ENCODE measurements at places on chromosomes 6 and 20.

- no peak for DNase-seq
Observed at GRCh38 chr6:128379577-128379976, 140.8 kb downstream of the PTPRK start.

DNA sequence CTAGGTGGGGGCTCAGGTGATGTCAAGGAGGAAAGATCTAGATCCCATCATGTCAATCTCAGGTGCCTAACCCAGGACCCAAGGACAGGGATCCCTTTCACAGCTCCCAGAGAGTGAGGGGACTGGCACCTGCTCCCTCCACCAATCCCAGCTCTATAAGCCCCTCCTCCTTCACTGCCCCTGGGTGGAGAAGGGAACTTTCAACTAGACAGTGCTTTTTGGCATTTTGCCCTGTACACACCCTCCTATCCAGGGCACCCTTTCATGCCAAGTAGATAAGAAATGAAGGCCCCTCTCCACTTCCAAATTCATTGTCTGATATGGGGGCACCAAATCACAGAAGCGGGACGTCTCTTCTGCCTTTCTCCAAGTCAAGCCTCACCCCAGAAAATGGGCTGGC is 61.6 kb downstream of the MDGA1 start:
- no peak for DNase-seq

DNA sequence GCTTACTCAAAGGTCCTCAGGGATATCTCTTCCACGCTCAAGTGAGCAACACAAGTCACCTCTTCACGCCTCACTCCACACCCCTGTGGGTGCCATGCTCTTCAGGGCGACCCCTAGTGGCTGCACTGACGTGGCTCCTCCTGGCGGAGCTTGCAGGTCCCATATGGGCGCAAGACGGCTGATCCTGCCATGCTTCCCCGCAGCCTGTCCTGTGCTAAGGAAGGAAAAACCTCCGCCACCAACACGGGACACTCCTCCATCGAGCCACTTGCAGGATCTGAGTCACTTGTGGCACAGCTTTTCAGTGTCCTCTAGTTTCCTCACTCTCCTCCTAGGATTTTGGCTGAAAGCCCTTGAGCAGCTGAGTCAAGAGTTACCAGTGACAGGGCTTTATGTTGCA is 90.7 kb downstream of the KHDC1L start:
- DNase-seq = no peak

- no peak for DNase-seq
Observed at GRCh38 chr6:168179702-168180382, 100.8 kb upstream of the FRMD1 start.

DNA sequence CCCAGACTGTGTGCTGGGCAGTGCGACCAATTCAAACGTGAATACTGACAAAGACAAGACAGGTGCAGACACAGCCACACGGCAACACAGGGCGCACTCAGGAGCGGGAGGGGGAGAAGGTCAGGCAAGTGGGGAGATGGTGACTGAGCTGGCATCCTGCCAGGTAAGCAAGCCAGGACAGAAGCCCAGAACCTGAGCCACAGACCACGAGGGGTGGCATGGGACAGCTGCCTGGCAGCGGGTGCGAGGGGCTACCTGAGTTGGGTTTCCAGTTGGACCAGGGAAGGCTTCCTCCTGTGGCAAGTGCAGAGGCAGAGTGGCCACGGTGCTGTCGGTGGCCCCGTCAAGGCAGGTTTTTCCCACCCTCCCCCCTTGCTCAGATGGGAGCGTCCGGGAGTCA is 215.2 kb upstream of the ARID1B start:
- no peak for DNase-seq

DNA sequence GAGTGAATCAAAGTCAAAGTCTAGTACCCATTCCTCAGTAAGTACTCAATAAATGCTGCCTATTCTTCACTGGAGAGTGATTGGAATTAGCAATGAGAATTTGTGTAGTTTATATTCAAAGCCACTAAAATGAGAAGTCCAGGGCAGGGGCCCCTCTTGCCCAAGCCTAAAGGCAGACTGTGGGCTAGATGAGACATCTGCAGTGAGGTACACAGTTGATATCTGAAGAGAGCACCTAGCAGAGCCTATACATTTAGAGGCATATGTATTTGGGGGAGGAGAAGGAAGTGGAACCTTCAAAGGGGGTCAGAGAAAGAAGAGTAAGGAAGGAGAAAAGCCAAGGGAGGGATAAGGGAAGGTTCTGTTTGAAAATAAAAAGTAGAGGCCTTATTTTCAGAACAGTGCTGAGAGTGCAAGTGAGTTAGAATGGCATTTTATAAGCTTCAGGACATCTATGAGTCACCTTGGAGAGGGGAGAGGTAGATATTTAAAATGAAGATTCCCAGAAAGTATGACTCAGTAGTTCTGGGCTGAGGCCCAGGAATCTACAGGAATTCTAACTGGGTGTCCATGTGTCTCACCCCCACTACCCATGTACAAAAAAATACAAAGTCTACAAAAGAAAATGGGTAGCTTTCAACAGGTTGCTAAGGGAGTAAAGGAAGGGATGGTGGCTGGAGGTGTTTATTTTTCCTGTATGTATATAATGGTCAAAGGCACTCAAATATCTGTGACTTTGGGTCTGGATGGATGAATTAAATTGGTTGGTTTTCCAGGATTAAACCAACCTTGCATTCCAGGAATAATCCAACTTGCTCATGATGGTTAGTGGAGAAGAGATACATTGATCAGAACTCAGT is 135.1 kb downstream of the ZFP64 start:
- peak; percentile 14 for DNase-seq

DNA sequence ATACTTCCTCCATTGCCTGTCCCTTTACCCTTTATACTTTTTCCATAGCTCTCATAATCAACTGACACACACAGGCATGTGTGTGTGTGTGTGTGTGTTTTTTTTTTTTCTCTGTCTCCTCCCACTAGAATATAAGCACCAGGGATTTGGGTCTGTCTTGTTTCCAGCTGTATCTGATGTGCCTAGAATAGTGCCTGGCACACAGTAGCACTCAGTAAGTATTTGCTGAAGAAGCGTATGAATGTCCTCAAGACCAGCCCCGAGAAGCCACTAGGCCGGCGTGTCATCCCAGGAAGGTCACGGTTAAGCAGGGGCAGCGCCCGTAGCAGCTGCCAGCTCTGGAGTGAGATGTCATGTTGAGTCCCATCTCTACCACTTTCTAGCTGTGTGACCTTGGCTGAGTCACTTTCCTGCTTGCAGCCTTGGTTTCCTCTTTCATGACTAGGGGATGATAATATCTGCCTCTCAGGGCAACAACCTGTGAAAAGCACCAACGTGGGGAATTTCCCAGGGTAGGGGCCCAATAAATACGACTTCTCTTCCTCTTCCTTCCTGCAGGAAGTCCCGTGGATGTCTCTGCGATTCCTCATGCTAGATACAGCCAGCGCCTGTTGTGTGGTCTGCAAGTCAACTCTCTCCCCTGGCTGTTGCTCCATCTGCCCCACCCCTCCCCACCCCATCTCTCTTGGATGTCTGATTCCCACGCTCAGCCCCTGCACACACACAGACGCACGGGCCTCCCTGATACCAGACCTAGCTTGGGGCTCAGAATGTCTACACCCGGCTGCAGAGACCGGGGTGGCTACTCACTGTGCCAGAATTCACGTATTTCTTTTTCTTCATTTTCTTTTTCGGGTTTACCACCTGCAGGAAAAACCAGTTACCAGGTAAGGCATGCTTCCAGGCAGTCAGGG is 58.1 kb downstream of the RAB44 start:
- no peak for DNase-seq

DNA sequence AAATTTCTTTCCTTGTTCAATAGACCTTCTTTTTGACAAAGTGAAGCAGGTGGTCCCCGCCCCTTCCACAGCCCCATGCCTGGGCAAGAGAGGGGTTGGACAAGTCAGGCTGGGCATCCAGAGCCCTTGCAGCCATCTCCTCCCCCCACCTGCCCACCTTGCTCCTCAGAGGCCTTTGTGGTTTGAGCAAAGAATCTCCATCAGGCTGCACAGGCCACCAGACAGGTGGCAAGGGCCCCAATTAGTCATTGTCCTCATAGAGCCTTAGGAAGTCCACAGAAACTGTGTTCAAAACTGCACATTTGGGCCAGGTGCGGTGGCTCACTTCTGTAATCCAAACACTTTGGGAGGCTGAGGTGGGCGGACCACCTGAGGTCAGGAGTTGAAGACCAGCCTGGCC is 1.5 kb upstream of the MAPK13 start:
- DNase-seq = no peak

GRCh38 chr6:88490908-88491264 is 324.7 kb upstream of the CNR1 start:
- no peak for DNase-seq

GRCh38 chr20:59138114-59138748 is 25.4 kb upstream of the ZNF831 start:
- DNase-seq = no peak

- DNase-seq = no peak
Observed at GRCh38 chr20:4947817-4948559, 53.3 kb downstream of the SLC23A2 start.

GRCh38 chr6:85449818-85450759 is at the start of gene NT5E:
Gene NT5E, plus strand, starts transcription at chr6:85450083. Its CDS starts 57 bp downstream, at chr6:85450140.
- DNase-seq = no peak

- DNase-seq = no peak
Observed at GRCh38 chr6:168999392-168999791, 254.3 kb downstream of the THBS2 start.

- no peak for DNase-seq
Observed at GRCh38 chr6:81194374-81194773, 558.1 kb downstream of the TENT5A start.

GRCh38 chr6:133062696-133063306 is 178.4 kb upstream of the EYA4 start:
- no peak for DNase-seq

DNA sequence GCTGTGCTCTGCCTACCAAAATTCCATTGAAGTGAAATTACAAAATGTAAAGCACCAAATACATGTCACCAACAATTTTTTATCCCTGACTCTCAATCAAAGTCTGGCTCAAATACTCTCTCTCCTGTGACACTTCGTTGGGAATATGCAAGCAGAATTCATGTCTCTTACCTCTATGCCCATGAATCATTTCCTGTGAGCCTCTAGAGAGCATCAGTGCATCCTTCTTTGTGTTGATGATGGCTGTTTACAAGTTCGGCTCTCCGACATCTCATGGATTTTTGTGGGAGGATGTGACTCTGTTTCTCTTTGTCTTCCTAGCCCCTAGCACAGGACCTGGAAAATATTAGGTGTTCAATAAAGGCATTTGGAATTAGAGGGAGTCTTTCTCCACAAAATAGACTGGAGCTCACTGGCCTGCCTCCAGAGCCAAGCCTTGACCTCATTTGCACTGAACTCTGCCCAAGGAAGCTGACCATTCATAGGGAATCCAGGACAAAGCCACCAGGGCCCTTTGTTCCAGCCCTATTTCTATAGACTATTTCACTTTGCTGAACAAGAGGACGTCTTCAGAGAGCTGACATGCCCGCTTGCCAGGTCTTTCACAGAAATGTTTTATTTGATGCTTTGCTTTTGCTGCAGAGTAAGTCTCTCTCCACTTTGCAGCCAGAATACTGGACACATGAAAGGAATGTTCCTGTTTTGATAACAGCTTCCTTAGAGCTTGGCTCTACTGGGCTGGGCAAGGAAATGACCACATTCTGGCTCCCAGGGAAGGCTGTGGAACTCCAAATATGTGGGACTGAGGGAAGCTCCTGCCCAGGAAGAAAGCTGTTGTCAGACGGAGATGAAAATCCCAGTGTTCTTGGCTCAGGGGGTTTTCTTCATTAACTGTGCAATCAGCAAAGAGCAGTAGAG is 194.5 kb upstream of the CDYL start:
- peak; percentile 40 for DNase-seq

DNA sequence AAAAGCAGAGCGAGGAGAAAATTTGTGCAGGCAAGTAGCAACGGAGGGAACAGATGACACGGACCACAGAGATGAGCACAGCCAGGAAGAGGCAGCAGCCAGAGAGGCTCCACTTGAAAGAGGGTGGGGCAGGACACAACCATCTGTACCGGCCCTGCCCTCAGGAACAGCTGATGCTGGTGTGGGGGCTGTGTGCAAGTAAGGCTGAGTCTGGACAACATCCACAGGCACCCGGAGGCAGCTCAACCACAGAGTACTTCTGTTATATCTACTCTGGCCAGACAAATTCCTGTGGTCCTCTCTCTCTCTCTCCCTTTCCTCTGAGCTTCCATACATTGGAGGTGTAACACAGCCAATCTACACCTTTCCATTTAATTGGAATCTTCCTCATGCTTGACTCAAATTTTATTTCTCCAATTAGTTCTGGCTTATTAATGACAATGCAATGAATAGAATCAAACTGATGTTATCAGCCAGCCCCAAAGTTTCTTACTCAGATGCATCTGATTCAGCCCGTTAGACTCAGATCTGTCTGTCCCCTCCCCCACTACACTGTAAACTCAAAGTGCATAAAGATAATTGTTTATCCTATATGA is 24.9 kb downstream of the KIF13A start:
- DNase-seq = peak; percentile 71

GRCh38 chr6:146957181-146958093 is 246.8 kb upstream of the STXBP5 start:
- no peak for DNase-seq

DNA sequence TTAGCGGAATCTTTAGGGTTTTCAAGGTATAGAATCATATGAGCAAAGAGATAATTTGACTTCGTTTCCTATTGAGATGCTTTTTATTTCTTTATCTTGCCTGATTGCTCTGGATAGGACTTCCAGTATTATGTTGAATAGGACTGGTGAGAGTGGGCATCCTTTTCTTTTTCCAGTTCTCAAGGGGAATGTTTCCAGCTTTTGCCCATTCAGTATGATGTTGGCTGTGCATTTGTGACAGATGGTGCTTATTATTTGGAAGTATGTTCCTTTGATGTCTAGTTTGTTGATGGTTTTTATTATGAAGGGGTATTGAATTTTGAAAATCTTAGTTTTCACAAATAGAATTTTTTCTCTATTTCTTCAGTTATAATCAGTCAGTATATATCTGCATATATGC is 656.6 kb upstream of the MAP3K7 start:
- DNase-seq = no peak

DNA sequence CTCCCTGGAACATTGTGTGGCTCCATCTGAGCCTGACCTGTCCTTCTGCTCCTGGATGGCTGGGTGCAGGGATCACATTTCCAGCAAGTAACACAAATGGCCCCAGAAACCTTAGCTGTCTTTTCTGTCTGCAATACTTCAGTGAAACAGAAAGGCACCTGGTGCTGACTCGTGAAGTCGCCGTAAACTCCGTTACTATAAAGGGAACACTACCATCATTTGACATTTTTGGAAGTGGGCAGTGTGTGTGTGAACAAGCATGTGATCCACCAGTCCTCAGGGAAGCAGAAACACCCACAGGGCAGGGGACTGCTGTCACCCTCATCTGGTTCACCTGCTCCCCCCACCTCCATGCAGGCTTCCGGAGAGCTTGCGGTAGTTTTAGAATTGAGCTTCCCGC is 23.9 kb downstream of the SERPINB6 start:
- DNase-seq = no peak

- no peak for DNase-seq
Observed at GRCh38 chr6:153503810-153504209, 372.7 kb upstream of the RGS17 start.
